ENCODE measurements at places on chromosomes 1 and 21.

DNA sequence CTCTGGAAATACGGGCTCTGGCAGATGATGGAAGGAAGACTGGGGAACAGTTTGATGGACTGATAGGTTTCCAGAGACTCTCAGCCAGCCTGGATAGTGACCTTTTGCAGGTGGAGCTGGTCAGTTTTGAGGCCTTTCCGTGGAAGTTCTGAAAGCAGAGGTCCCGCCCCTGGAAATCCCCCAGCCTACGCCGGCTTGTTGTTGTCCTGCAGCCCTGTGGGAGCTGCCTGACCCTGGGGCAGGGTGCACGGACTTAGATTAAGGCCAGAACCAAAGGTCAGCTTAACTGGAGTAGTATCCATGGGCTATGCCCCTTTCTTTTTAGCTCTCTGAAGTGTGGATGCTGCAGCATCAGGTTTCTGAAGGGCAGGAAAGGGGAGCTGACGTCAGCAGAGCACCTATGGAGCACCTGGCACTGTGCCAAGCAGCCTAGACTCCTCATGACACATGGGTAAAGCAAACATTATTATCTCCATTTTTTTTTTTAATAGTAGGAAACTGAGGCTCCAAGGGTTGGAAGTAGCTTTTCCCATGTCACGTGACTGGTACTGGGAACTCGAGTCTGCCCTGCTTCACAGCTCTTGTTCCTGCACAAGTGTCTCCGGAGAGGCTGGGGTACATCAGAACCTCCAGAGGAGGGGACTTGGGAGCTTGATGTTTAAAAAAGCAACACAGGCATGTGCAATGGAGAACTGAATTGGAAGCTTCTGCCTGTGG is 38.5 kb downstream of the IER5 start:
- DNase-seq: no peak

DNA sequence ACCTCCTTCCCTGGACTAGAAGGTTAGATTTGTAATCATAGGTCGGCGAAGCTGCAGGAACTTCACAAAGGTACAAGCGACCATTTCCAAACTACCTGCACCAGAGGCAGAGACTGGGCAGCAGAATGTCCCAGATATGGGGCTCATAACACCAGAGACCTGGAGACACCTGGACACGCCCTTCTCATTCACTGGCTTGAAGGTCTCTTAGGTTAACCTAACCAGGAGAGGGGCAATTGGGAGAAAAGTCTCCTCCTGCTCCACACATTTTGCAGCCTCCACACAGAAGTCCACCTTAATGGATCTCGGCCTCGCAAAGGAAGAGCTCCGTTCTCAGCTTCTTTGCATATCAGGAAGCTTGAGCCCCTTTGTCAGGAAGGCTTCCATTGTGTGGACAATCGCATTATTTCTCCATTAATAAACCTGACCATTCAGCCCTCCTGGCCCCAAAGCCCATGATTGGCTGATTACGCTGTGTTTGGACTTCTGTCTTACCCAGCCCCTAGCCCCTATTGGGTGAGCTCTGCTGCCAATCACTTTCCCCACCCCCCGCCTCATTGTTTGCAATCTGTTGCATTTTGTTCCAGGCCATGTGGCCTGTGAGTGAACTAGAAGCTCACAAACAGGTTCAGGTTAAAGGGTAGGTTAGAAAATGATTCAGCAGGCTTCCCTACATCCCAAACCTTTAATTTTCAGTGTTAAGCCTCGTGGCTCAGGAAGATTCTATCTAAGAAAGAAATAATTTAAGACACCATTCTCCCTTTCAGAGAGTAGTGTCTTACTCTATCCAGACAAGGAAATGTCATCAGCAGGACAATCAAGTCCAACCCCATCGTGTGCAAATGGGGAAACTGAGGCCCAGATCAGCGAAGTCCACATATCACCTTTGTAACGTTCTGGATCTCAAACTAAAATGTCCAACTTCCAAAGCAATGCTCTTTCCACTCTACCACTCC is 2.8 kb downstream of the MYCL start:
- no peak for DNase-seq

GRCh38 chr1:9657521-9658032 is 6.0 kb downstream of the PIK3CD start:
- peak; percentile 58 for DNase-seq

DNA sequence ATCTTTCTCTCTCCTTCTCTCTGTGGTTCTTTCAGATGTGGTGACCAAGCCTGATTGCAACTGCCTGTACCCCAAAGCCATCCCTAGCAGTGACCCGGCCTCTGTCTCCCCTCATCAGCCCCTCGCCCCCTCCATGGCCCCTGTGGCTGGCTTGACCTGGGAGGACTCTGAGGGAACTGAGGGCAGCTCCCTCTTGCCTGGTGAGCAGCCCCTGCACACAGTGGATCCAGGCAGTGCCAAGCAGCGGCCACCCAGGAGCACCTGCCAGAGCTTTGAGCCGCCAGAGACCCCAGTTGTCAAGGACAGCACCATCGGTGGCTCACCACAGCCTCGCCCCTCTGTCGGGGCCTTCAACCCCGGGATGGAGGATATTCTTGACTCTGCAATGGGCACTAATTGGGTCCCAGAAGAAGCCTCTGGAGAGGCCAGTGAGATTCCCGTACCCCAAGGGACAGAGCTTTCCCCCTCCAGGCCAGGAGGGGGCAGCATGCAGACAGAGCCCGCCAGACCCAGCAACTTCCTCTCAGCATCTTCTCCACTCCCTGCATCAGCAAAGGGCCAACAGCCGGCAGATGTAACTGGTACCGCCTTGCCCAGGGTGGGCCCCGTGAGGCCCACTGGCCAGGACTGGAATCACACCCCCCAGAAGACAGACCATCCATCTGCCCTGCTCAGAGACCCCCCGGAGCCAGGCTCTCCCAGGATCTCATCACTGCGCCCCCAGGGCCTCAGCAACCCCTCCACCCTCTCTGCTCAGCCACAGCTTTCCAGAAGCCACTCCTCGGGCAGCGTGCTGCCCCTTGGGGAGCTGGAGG is 12.7 kb downstream of the CSF1 start:
- no peak for DNase-seq

GRCh38 chr1:206971029-206971655 is 882 bp upstream of the FCAMR start:
- no peak for DNase-seq

GRCh38 chr1:6414443-6414844 is 5.3 kb downstream of the HES2 start:
- peak; percentile 69 for DNase-seq

DNA sequence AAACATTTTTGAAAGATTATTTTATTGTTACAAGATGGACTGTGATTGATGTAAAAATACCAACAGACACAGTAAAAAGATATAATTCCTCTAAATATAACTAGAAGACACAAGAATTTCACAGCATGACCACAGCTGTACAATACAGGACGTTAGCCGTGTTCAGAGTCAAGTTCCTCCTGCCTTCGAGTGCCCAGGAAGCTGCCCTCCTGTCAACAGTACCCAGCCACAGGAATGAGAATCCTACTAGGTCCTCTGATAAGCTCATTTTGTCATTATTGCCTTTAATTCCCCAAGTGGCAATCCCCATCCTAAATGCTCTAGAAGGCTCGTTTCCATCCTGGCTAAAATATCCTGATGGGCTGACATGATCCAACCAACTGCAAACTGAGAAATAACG is 16.4 kb upstream of the CAPN2 start:
- no peak for DNase-seq

- DNase-seq: no peak
Measured at GRCh38 chr1:83086346-83086745, 912.6 kb downstream of the TTLL7 start.

GRCh38 chr21:45114072-45114471 is 39.7 kb downstream of the ADARB1 start:
- DNase-seq: no peak

GRCh38 chr1:216788671-216789070 is 65.4 kb upstream of the ESRRG start:
- no peak for DNase-seq

GRCh38 chr1:212791261-212791675 is 309 bp downstream of the NSL1 start:
- no peak for DNase-seq

DNA sequence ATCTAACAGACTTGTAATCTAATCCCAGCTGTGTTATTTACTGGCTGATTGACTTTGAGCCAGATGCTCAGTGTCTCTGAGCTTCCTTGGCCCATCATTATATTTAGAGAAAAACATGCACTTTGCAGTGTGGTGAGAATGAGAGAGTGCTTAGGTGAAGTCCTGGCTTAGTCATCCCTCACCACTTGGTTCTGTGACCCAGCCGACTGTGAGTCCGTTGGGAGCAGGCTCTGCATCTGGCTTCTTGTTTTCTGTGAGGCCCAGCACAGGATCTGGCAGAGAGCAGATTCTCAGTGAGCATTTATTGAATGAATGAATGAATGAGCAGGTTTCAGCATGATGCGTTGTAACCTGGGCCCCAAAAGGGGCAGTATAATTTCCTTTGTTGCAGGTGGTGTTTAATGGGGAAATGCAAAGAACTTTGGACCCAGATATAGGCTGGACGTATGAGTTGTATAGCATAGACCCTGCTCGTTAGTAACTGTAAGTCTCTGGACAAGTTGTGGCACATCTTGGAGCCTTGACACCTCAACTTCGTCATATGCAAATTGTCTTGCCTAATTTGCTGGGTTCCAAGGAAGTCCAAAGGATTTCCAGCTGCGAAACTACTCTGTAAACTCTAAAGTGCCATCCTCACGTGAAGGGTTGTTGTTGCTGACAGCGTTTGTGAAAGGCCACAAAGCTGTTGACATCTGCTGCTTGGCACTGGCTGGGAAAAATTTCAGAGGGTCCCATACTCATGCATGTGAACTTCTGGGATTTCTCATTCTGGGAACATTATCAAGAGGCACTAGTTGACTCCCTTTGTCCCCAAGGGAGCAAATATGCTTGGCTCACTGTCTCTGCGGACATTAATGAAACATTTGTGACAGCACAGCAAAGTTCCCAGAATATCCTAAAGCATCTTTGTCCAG is 138.8 kb upstream of the USP24 start:
- DNase-seq: no peak

GRCh38 chr1:54241364-54241763 is 41.4 kb downstream of the MRPL37 start:
- DNase-seq: no peak

DNA sequence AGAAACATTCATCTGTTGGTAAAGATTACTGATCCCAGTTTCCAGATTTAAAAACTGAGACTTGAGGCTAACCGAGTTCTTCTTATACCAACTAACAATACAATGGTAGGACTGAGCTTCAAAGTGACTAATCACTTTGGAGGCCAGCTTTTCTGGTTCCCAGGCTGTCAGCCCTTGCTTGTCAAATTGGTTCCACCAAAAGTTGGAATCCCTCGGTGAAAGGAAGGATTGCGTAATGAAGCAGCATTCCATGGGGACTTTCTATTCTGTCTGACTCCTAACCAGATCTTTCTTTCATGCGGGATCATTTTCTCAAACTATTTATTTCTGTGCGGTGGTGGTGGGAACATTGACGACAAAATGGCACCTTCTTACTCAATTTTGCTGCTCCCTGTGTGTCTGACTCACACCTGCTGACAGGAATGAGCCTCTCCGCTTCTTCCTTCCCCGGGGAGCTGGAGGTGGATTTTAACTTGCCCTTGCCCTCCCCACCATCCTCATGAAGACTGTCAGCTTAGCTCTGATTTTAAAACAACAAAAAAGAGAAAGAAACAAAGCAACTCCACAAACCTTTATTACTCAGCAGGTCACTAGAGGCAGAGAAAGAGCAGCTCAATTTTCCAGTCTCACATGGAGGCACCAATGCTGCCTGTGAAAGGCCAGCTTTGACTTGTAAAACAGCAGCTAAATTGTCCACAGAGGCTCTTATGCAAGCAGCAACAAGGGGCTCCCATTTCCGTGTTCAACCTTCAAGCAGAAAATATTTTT is 32.9 kb upstream of the RASAL2 start:
- DNase-seq: no peak

DNA sequence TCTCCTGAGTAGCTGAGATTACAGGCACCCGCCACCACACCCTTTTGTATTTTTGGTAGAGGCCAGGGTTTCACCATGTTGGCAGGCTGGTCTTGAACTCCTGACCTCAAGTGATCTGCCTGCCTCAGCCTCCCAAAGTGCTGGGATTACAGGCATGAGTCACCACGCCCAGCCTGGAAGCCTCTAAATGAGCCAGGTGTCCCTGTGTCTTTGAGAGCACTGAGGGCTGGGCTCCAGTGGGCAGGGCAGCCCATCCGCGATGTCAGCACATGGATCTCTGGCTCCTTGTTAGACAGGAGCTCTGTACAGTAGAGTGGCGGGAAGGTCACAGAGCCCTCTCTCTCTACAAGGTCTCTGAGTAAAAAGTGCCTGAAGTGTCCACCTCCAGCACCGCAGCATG is 124.3 kb downstream of the PGBD5 start:
- no peak for DNase-seq

GRCh38 chr1:46133181-46133658 is 791 bp upstream of the PIK3R3 start:
- DNase-seq: no peak

GRCh38 chr21:33478182-33478581 is 1.6 kb downstream of the TMEM50B start:
- DNase-seq: no peak

GRCh38 chr21:35976481-35976880 is 83.8 kb downstream of the SETD4 start:
- no peak for DNase-seq

DNA sequence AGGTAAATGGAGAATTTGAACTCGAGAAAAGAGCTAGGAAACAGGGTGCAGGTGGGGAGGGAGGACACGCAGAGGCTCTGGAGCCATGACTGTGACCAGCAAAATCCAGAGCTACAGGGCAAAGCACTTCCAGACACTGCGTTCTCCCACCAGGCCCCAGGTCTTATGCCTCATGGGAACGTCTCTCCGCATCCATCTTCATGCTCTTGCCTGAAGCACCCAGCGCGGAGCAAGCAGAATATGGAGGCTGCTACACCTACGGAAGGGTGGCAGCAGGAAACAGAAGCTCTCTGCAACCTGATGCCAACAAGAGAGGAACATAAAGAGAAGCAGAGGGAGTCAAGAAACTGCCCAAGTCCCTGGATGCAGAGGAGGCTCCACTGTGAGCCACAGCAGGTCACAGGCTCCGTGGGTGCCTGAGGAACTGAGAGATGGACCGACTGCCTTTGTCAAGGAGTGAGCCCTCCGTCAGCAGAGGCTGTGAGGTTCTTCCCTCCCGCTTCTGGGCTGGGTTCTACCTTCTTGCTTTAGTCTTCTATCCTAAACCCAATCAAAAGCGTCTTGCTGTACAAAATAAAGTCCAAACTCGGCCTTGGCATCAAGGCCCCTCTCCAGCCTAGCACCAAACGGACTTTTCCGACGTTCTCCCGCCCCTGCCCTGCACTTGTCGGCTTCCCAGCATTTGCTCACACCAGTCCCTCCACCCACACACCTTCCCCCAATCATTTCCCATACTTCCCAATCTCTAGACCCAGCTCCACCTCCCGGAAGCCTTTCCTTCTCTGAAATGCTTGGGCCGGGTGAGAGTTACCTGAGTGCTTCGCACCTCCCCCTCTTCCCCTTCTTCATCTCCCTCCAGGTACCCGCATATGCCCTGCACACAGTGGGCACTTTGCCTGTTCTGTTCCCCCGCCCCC is 930 bp downstream of the DHCR24 start:
- DNase-seq: no peak
